Diencephalon (tissue), 1 donor: ENCODE measurements at places on chromosomes 7 and 10. TPM values are rescaled to one million over a fixed set of nuclear protein-coding genes. Genes with fewer than 3 reads are reported as not detected.

CFAP43 gene
- total RNA-seq, result 27.7 TPM

UCMA gene
- total RNA-seq, result not detected

MAT1A gene
- not detected for total RNA-seq

WNT8B gene
- 0.69 TPM for total RNA-seq

GSDME gene
- total RNA-seq, result 39.7 TPM

CPSF4 gene
- 27.0 TPM for total RNA-seq

GRID2IP gene
- total RNA-seq, result 2.1 TPM

SKIDA1 gene
- total RNA-seq, result 6.9 TPM

GTF2IRD1 gene
- 17.5 TPM for total RNA-seq

CNPY1 gene
- 0.46 TPM for total RNA-seq

FKBP6 gene
- not detected for total RNA-seq

HYAL4 gene
- total RNA-seq, result not detected

PDK4 gene
- 8.3 TPM for total RNA-seq

SHH gene
- 8.5 TPM for total RNA-seq

WNT2 gene
- total RNA-seq, result 2.3 TPM

NAT16 gene
- 2.1 TPM for total RNA-seq

OR13A1 gene
- total RNA-seq, result not detected

IL2RA gene
- total RNA-seq, result not detected

HTRA1 gene
- total RNA-seq, result 64.1 TPM

SAP25 gene
- not detected for total RNA-seq

SERPINE1 gene
- total RNA-seq, result 0.23 TPM

SLC39A12 gene
- 20.1 TPM for total RNA-seq

ANKRD30A gene
- total RNA-seq, result not detected

ITIH2 gene
- total RNA-seq, result 7.6 TPM

SLC13A1 gene
- total RNA-seq, result not detected

PSAP gene
- total RNA-seq, result 804 TPM

GNGT1 gene
- not detected for total RNA-seq

ATRNL1 gene
- total RNA-seq, result 592 TPM

PRR15 gene
- total RNA-seq, result not detected
